Progenitor cell of endocrine pancreas (in vitro differentiated cells): ENCODE measurements at places on chromosomes 2 and 18. TPM values are rescaled to one million over a fixed set of nuclear protein-coding genes. Genes with fewer than 3 reads are reported as not detected.

Gene NXPH2
- 5.3 and 5.9 TPM in 2 replicates for total RNA-seq

Gene CYTIP
- total RNA-seq, result 0.14 and 0.27 TPM in 2 replicates

Gene CFAP221
- 33.0 and 37.4 TPM in 2 replicates for total RNA-seq

Gene ARHGAP28
- total RNA-seq, result 109 and 117 TPM in 2 replicates

Gene GYPC
- 29.5 and 34.5 TPM in 2 replicates for total RNA-seq

Gene DHX57
- 30.4 and 36.0 TPM in 2 replicates for total RNA-seq

Gene IER3IP1
- 8.4 and 9.5 TPM in 2 replicates for total RNA-seq

Gene TMEM169
- total RNA-seq, result 3.6 and 3.8 TPM in 2 replicates

Gene CCDC141
- 14.8 and 18.1 TPM in 2 replicates for total RNA-seq

Gene OXER1
- total RNA-seq, result 4.3 and 4.6 TPM in 2 replicates

Gene CDK15
- total RNA-seq, result 0.07 TPM in 1 of 2 replicates, not detected in the other

Gene PKDCC
- 334 and 335 TPM in 2 replicates for total RNA-seq

Gene KCNK3
- 1.2 and 1.5 TPM in 2 replicates for total RNA-seq

Gene PHLPP1
- 16.5 and 18.0 TPM in 2 replicates for total RNA-seq

Gene KIF1A
- 132 and 140 TPM in 2 replicates for total RNA-seq

Gene KIF5C
- 26.8 and 27.3 TPM in 2 replicates for total RNA-seq

Gene B3GNT7
- 6.5 and 7.6 TPM in 2 replicates for total RNA-seq

Gene TRIB2
- total RNA-seq, result 56.6 and 57.8 TPM in 2 replicates

Gene CD28
- total RNA-seq, result not detected in 2 replicates

Gene TXNDC2
- total RNA-seq, result not detected in 2 replicates

Gene C1QL2
- total RNA-seq, result 0.14 and 0.24 TPM in 2 replicates

Gene NDUFAF7
- total RNA-seq, result 27.6 and 36.2 TPM in 2 replicates

Gene L3MBTL4
- 8.0 and 11.5 TPM in 2 replicates for total RNA-seq

Gene GPD2
- 43.3 and 49.5 TPM in 2 replicates for total RNA-seq

Gene EPB41L3
- total RNA-seq, result 41.7 and 49.8 TPM in 2 replicates

Gene G6PC2
- total RNA-seq, result not detected in 2 replicates

Gene SIGLEC15
- not detected in 2 replicates for total RNA-seq

Gene CASP10
- 9.0 and 9.9 TPM in 2 replicates for total RNA-seq

Gene CNRIP1
- total RNA-seq, result not detected in 2 replicates

Gene CERS6
- total RNA-seq, result 32.5 and 34.0 TPM in 2 replicates

Gene CDK5R2
- total RNA-seq, result 5.1 and 6.2 TPM in 2 replicates

Gene MCFD2
- total RNA-seq, result 72.9 and 78.3 TPM in 2 replicates

Gene CXCR1
- total RNA-seq, result not detected in 2 replicates

Gene CIB4
- not detected in 2 replicates for total RNA-seq

Gene FRZB
- 38.2 and 45.5 TPM in 2 replicates for total RNA-seq

Gene OSBPL1A
- total RNA-seq, result 15.0 and 19.5 TPM in 2 replicates

Gene GKN1
- total RNA-seq, result not detected in 2 replicates

Gene STON1
- total RNA-seq, result 8.2 and 8.6 TPM in 2 replicates

Gene NIFK
- total RNA-seq, result 45.0 and 53.6 TPM in 2 replicates

Gene CBLN2
- total RNA-seq, result 0.18 and 0.38 TPM in 2 replicates

Gene VSNL1
- 1.1 TPM in 2 replicates for total RNA-seq

Gene FAM228A
- 0.31 and 0.80 TPM in 2 replicates for total RNA-seq

Gene DAPL1
- not detected in 2 replicates for total RNA-seq

Gene MALT1
- total RNA-seq, result 14.1 and 14.9 TPM in 2 replicates

Gene GLI2
- total RNA-seq, result 2.3 and 3.6 TPM in 2 replicates

Gene TCF4
- total RNA-seq, result 56.8 and 61.3 TPM in 2 replicates

Gene PCGF1
- 23.3 and 24.4 TPM in 2 replicates for total RNA-seq

Gene CDCA7
- total RNA-seq, result 19.3 and 22.3 TPM in 2 replicates

Gene FIGN
- 18.0 and 19.3 TPM in 2 replicates for total RNA-seq

Gene SFTPB
- total RNA-seq, result not detected in 2 replicates

Gene MRO
- total RNA-seq, result 0.13 TPM in 1 of 2 replicates, not detected in the other

Gene NCKAP1
- total RNA-seq, result 108 and 111 TPM in 2 replicates

Gene PIEZO2
- total RNA-seq, result 1.7 TPM in 2 replicates

Gene STPG4
- 0.33 and 0.34 TPM in 2 replicates for total RNA-seq

Gene ITM2C
- total RNA-seq, result 169 and 174 TPM in 2 replicates

Gene TRIM43
- not detected in 2 replicates for total RNA-seq

Gene TUBB8B
- total RNA-seq, result 0.64 and 0.93 TPM in 2 replicates
